Left lung (tissue), 14 donors: ENCODE measurements at places on chromosomes 12 and 14. TPM values are rescaled to one million over a fixed set of nuclear protein-coding genes. Genes with fewer than 3 reads are reported as not detected.

Gene FITM1
- total RNA-seq: 0.76 TPM

Gene PLA2G1B
- 4.7 TPM for total RNA-seq

Gene SYT1
- total RNA-seq: 1.5 TPM

Gene LTA4H
- 227 TPM for total RNA-seq

Gene IL31
- not detected for total RNA-seq

Gene PMCH
- total RNA-seq: not detected

Gene SLC8A3
- total RNA-seq: 0.60 TPM

Gene TAS2R43
- 0.71 TPM for total RNA-seq

Gene NGB
- total RNA-seq: not detected

Gene KRT73
- total RNA-seq: not detected

Gene CLEC4E
- 5.5 TPM for total RNA-seq

Gene ZFYVE1
- total RNA-seq: 20.9 TPM

Gene EXOC3L4
- total RNA-seq: 3.0 TPM

Gene GALNT9
- total RNA-seq: not detected

Gene SIRT4
- 2.3 TPM for total RNA-seq

Gene ANKRD13A
- total RNA-seq: 57.0 TPM

Gene E2F7
- 1.7 TPM for total RNA-seq

Gene KLRB1
- 2.5 TPM for total RNA-seq

Gene GNB3
- 3.3 TPM for total RNA-seq

Gene KLHL33
- 0.31 TPM for total RNA-seq

Gene PTPRR
- total RNA-seq: 0.68 TPM

Gene CLEC7A
- total RNA-seq: 75.7 TPM

Gene CCDC175
- total RNA-seq: not detected

Gene KRT5
- total RNA-seq: 9.8 TPM

Gene B3GNT4
- 0.42 TPM for total RNA-seq

Gene ANKS1B
- total RNA-seq: 4.9 TPM

Gene IL26
- not detected for total RNA-seq

Gene FAIM2
- 1.7 TPM for total RNA-seq

Gene TAS2R13
- total RNA-seq: 1.0 TPM

Gene OTX2
- not detected for total RNA-seq

Gene FSCB
- not detected for total RNA-seq

Gene SMARCC2
- 84.9 TPM for total RNA-seq

Gene BMP4
- total RNA-seq: 14.0 TPM

Gene RD3L
- total RNA-seq: not detected

Gene KCNC2
- total RNA-seq: not detected

Gene GLIPR1L1
- total RNA-seq: not detected

Gene GZMH
- 2.2 TPM for total RNA-seq

Gene SDR9C7
- not detected for total RNA-seq

Gene ASCL1
- not detected for total RNA-seq

Gene NOS1
- total RNA-seq: 1.8 TPM

Gene AKAP6
- total RNA-seq: 3.7 TPM

Gene COCH
- total RNA-seq: 0.70 TPM

Gene EFS
- total RNA-seq: 17.0 TPM

Gene TSHR
- total RNA-seq: 0.15 TPM

Gene FBXO33
- total RNA-seq: 12.7 TPM

Gene PAPLN
- total RNA-seq: 8.6 TPM

Gene LALBA
- total RNA-seq: not detected

Gene C1S
- total RNA-seq: 302 TPM
